ENCODE measurements at places on chromosomes 6 and 20.

- DNase-seq = no peak
These were observed 68.8 kb upstream of the ZNFX1 start for GRCh38 chr20:49346682-49347081.

DNA sequence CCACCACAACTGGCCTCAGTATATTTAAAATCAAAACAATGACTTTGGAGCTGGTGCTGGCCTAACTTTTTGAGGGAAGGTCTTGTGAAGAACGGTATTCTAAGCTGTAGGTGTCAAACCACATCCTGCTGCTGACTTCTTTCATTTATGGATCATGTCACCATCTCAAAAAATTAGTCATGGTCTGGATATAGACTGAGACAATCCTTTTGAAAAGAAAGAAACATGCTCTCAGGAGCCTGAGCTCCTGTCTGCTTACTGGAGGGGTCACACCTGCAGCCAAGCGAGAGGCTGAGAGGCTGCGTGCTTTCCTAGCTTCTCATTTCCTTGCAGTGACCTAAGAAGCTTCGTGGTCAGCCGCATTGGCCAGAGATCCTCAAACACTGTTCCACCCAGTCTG lies 55.2 kb downstream of the TIAM2 start:
- DNase-seq = no peak

- no peak for DNase-seq
These were observed 31.4 kb downstream of the PTPN1 start for GRCh38 chr20:50541606-50542041.

- no peak for DNase-seq
These were observed 5.9 kb upstream of the UNC93A start for GRCh38 chr6:167285077-167285770.

DNA sequence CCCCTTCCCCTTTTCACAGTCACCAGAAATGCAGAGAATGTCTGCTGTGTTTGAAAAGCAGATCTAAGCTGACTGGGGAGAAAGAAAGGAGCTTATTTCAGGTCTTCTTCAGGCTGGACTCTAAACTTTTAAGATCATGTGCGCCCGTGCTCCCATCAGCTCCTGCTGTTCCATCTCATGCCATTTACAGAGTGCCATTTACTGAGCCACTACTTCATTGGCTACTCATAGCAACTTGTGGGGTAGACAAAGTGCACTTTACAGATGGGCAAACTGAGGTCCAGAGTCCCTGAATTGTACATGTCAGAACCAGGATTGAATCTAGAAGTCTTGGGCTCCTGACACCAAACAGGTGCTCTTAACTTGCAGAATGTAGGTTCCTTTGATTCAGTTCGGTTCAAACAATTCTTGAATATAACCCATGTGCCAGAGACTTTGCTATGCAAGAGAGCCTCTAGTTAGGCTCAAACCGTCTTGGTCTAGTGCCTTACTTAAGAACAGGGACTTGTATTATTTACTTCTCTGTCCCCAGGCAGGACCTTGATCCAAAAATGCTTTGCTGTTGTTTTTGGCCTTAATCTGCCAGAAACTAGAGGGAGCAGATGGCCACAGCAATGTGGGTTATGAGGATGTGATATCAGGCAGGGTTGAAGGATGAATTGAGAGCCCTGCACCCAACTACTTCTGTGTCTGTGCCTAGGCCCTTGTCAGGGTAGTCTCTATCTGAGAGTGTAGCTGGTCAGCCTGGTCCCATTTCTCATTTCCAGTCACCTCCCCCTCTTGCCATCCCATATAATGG lies 56.4 kb downstream of the RALY start:
- no peak for DNase-seq

GRCh38 chr6:18334251-18334650 lies 52.9 kb upstream of the RNF144B start:
- no peak for DNase-seq

- peak; percentile 77 for DNase-seq
These were observed 14.9 kb upstream of the PPARD start for GRCh38 chr6:35327349-35328027.

- DNase-seq = no peak
These were observed 31.2 kb downstream of the GPLD1 start for GRCh38 chr6:24458134-24458533.

- DNase-seq = no peak
These were observed 67.3 kb upstream of the SLC22A1 start for GRCh38 chr6:160054271-160054670.

- DNase-seq = no peak
These were observed 235.1 kb upstream of the FOXQ1 start for GRCh38 chr6:1076531-1077459.

DNA sequence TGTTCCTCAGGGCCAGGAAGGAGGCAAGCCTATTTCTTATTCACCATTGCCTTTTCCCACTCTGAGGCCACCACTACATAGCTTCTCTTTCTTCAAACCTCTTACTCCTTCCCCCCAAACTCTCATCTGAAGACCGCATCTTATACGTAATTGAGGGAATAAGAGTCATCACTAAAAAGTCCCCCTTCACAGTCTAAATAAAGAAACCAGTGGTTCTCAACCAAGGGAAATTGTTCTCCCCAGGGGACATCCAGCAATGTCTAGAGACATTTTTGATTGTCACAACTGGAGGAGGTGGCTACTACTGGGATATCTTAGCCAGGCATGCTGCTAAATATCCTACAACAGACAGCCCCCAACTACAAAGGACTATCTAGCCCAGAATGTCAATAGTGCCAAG lies 327.6 kb upstream of the CNR1 start:
- no peak for DNase-seq

DNA sequence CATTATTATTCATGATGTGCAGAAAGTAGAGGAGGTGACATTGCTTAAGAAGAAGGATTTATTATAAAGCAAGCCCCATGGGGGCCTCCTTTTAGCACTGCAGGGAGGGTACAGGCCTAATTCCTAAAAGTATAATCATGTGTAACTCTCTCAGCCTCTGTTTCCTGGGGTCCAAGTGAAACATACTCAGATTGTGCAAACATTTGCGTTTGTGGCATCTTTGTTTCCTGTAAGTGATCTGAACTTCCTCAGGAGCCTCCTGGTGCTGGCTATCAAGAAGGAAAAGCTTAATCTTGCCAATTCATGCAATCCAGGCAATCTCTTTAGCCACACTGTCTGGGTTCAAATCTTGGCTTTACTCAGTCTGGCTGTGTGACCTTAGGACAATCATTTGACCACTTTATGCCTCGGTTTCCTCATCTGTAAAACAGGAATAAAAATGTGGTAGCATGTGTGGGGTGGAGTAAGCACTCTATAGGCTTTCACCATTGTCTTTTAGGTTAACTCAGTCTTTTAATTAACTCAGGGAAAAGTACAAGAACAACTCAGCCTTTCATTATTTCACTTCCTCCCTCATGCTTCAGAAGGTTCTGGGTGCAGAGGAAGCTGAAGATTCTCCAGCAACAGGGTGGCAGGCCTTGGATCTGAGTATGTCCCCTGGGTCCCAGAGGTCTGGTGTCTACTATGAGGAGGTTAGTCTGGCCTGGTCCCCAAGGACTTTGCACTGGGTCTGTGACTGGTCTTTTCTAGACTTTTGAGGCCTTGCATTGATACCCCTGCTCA lies 831 bp upstream of the SIRPB2 start:
- no peak for DNase-seq

- DNase-seq = no peak
These were observed 2.6 kb downstream of the ARMC2 start for GRCh38 chr6:108850669-108851465.

GRCh38 chr20:52744441-52744840 lies 227.7 kb upstream of the TSHZ2 start:
- DNase-seq = no peak

- no peak for DNase-seq
These were observed 56.9 kb upstream of the NXT1 start for GRCh38 chr20:23293689-23294088.

DNA sequence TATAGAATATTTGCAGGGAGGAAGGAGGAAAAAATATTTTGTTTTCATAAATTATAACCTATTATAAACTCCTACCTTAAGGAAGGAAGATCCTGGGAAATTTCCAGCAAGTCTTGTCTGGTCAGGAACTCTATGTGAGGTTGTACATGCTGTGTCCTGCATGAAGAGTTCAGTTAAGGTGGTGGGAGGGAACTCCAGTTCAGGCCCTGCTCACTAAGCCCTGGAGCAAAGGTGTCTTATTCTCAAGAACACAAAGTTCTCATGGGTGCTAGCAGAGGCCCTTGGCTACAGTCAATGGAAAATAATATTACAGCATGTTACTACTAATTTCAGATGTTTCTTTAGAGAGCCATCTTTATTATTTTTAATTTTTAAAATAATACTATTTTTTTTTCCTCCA lies 3.8 kb upstream of the OGFRL1 start:
- no peak for DNase-seq

GRCh38 chr6:163001330-163001729 lies 273.6 kb downstream of the PACRG start:
- DNase-seq = no peak

DNA sequence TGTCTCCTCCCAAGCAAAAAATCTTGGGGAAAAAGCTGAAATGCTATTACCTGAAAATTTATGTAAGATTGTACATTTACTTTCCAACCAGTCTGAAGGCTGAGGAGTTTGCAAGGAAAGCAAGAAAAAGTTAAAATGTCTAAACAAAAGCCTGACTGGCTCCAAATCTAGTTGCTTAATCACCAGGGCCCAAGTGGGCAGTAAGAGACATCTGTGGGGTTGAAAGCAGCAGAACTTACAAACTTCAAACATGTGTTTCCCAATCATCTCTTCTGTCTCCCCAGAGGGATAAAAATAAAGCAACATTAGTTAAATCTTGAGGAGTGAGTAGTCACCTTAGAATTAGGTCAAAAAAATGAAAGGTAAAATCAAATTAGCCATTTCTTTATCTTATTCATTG lies 98.6 kb downstream of the OGFRL1 start:
- DNase-seq = no peak

- DNase-seq = no peak
These were observed 14.5 kb downstream of the NOL4L start for GRCh38 chr20:32570401-32571190.

DNA sequence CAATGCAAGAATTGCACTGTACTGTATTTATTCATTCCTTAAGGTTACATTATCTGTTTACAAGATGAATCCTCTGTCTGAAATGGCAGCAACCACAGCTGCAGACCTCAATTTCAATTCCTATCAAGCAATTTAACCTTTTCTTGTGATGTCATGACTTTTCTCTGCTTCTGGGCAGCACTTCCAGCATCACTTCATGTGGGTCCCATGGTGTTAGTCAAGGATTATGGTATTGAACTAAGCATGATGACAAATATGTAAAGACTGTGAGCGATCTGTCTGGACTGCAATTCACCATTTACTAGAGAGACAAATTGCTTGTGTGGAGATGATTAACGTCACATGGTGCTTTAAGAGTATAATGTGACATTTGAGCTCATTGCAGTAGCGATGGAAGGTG lies 90.5 kb upstream of the CCN2 start:
- DNase-seq = no peak

- DNase-seq = peak; percentile 57
These were observed 2.2 kb downstream of the NRN1 start for GRCh38 chr6:6004390-6004995.

DNA sequence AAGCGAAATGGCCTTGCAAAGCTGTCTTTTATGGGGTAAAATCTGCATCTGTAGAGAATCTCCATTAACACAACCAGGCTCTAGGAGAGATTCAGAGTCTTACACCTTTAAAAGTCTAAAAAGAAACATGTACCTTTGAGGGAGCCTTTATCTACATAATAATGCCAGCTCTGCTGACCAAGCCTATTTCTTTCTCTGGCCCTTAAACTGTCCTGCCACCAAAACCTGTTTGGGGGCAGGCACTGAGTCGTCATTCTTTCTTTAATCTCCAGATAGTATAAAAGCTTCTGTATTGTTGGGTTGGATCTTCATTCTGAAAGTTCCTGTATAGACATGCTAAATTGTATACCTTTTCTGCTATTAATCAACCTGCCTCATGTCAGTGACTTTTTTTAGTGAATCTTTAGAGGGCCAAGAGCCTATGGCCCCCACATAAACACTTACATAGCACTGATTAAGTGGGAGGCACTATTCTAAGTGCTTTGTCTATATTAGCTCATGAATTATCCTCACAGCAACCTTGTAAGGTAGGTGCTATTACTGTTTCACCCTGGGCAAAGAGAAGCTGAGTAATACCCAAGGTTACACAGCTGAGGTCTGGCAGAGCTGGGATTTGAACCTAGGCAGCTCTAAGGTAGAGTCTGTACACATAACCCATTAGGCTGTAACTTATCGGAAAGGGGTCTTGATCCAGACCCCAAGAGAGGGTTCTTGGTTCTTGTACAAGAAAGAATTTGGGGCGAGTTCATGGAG lies 232.3 kb upstream of the DTNBP1 start:
- DNase-seq = no peak

DNA sequence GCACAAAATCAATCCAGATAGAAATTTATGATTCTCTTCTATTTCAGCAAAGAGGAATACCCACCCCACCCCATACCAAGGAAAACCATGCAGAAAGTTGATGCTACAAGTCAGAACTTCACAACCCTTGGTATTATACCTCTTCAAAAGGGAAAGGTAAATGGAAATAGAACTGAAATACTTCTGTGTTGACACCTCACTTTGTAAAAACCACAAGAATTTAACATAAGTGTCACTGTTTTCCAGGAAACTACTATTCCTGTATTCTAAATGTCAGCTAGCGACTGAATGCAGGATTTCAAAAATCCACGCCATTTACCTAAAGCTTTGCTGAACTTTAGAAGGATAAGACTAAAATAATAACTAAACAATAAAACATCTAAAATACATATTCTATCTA lies 3.6 kb downstream of the CPNE1 start:
- DNase-seq = no peak

GRCh38 chr6:85273870-85274269 lies 176.0 kb upstream of the NT5E start:
- no peak for DNase-seq

DNA sequence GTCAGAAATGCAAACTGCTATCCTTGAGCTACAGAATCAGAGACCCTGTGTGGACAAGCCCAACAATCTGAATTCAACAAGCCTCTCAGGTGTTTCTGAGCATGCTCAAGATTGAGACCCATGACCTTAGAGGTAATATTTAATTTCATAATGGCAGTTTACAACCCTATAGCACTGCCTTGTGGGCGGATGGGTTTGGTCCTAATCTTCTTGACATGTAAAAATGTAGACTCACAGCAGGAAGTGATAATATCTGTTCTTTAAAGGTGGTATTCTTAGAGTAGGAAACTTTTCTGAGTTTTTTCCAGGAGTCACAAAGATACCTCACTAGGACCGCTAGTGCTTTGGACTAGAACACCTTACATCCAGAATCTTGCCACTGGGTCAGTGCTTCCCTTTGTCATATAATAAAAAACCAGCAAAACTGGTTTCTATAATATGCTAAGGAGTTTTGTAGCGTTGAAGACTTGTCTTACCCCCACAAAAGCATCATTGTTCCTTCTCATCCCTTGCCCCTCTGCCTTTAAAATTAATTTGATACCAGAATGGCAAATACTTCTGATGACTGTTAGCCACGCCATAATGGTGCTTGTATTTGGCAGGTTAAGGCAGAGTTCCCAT lies 52.6 kb downstream of the E2F3 start:
- no peak for DNase-seq

- DNase-seq = no peak
These were observed 29.1 kb upstream of the PKIG start for GRCh38 chr20:44552950-44553908.

Data from D341Med (cell line).